ENCODE measurements at places on chromosomes 5 and 9.

DNA sequence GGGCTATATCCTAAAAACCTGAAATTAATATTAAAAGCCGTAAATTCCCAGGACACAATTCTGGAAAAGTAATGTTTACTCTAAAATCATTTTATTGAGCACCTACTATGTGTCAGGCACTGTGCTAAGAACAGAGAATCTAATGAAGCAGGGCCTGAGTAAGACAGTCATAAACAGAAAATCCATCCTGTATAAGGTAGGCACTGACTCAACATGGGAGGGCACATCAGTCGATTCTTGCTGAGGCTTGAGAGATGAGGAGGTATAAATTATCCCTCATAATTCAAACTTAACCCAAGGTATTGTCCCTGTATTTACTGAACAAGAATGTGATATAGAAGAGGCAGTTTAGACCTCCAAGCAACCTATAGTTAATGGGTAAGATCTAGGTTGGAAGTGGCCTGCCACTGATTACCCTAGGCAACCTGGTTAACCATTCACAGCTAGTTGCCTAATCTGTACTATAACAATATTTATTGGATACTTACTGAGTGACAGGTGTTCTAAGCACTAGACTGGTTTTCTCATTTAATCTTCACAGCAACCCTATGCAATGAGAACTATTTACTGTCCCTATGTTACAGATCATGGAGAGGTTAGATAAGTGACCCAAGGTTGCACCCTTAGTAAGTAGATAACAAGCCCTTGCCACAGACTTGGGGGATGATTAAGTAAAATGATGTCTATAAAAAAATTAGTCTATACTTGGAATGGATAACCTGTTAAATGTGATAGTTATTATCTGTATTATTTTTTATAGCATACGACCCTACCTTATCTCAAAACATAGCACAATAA lies 317.7 kb downstream of the PDE4D start:
- DNase-seq, result no peak

DNA sequence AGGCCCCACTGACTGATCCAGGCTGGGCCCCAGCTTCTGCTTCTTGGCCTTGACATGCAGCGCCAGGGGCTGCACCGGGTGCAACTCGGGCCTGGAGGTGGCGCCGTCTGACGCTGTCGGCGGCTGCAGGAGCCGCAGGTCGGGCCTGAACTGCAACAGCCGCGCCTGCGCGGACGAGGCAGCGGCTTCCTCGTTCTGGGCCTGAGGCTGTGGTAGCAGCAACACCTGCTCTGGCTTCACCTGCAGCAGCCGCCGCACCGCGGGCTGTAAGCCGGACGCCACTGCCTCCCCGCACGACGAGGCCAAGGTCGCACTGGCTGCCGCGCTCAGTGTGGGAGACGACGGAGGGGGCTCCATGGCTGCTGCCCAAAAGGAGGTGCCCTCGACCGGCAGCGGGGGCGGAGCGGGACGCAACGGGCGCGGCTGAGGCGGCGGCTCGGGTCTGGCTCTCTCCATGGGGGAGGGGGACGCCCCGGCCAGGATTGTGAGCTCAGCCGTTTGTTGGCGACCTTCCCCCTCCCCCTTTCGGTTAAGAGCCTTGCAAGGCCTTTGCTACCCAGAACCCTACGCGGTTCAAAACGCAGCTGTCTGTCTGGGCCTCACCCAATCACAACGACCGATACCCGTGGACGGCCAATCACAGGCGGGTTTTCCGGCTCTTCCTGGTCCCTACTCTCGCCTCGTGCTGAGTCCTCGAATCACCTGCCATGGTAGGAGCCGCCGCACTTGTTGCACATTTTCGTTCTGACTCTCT lies 438 bp downstream of the SOX30 start:
- peak; percentile 72 for DNase-seq

DNA sequence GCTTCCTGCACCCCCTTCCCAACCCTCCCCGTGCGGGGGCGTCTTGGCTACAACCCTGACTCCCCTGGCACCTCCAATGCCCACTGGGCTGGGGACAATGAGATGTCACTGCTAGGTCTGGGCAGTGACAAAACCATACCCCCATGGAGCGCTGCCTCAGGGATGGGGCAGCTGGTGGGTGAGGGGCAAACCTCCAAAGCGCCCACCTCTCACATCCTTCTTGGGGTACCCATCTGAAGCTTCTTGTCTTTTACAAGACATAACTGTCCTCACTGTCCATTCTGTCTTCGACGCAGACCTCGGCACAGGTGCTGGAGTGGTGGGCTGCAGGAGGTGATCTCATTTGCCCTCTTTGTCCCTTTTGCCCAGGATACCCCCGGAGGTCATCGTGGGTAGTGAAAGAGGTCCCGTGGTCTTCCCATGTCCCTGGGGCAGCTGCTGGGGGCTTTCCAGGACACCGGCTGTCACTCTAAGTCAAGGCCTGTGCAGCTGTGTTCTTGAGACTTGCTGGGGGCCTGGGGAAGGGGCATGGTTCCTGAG lies 27.8 kb upstream of the CSF1R start:
- DNase-seq, result no peak

DNA sequence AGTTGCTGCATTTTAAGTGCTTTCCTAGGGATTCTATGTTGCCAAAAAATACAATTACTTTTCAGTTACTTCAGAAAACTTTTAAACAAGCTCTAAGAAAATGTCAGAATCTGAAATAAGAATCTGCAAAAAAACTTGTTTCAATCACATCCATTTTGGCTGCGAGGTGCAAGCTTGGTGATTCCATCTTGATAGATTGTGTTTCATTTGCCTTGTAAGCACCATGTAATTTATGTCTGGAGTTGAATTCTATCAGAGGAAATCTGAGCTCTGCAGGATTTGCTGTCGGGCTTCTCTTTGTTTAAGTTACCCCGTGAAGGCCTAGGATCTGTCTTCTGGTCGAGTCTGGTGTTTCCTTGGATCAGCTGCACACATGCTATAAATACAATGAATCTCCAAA lies 40.4 kb upstream of the MAN2A1 start:
- DNase-seq, result no peak

DNA sequence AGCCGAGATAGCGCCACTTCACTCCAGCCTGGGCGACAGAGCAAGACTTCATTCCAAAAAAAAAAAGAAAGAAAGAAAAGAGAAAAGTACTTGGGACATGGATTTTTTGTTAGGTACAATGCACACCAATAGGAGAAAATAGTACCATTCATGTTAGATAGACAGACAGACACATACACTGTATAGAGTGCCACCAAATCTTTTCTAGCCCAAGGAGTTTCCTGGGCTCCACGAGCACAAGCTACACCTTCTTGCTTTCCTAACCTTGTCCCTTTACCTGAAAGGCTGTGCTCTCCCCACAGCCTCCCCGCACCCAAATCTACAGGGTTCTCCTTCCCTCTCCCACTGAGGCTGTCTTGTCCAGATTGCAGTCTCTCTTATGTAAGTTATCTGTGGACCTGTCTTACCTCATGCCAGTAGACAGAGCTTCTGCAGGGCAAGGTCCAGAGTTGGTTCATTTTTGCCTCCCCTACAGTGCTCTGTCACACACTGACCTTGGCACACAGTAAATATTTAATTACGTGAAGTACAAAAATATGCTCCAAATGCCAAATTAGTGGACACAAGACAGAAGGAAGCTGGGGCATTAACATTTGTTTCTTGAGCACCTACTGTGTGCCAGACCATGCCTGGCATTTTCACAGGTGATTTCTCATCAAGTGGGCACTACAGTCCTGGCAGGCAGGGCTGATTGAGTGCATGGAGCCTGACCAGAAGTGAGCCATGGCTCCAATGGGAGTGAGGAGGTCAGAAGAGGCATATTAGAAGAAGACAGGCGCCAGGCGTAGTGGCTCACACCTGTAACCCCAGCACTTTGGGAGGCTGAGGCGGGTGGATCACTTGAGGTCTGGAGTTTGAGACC lies 5.9 kb downstream of the ALAD start:
- DNase-seq, result no peak

- DNase-seq, result no peak
Observed at GRCh38 chr9:110128664-110129329, 79.2 kb downstream of the C9orf152 start.

- no peak for DNase-seq
Observed at GRCh38 chr5:77981820-77982219, 205.7 kb upstream of the TBCA start.

DNA sequence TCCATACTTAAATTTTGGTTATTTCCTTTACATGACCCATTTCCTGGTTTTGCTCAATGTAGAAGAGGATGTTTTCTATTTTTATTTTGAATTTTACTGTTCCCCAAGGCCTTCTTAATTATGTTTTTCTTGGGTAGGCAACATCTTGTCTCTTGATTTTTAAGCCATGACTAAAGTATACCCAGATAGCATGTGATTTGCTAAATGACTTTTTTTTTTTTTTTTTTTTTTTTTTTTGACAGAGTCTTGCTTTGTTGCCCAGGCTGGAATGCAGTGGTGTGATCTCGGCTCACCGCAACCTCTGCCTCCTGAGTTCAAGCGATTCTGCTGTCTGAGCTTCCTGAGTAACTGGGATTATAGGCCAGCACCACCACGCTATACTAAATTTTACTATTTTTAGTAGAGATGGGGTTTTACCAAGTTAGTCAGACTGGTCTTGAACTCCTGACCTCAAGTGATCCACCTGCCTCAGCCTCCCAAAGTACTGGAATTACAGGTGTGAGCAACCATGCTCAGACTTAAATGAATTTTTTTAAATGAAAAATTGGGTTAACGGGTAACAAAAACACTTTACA lies 198.6 kb upstream of the DAB2 start:
- DNase-seq, result no peak

- no peak for DNase-seq
Observed at GRCh38 chr9:86175743-86176456, 76.5 kb upstream of the GOLM1 start.

GRCh38 chr5:93294199-93294598 lies 286.8 kb downstream of the NR2F1-AS1 start:
- no peak for DNase-seq

DNA sequence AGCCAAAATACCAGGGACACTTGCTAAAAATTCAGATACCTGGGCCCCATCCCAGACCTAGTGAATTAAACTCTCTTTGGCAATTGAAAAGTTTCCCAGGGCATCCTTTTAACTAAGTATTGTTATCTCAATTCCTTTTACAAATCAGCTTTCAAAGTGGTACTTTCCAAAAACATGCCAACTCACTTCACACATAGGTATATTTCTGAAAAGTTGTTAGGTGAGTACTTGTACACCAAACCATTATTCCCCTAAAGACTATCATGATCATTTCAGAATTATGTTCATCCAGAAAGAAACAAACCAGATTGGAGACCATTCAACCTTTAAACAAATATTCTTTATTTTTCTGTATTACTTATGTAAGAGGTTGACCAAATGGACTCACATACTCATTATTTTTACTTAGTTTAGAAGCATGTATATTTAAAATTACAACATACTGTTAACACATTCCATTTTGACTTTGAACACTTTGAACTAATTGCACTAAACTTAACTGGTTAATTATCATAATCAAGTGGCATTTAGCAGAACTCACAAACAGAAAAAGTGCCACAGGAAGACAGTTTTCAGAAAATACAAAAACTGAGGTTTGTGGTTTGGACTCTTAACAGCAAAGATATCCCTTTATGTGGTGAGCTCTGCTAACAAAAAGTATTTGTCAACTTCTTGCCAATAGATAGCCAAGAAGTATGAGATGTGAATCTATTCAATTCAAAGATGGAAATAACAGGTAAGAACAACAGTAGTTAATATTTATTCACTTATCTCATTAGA lies 40.7 kb downstream of the KIAA0825 start:
- DNase-seq, result no peak

DNA sequence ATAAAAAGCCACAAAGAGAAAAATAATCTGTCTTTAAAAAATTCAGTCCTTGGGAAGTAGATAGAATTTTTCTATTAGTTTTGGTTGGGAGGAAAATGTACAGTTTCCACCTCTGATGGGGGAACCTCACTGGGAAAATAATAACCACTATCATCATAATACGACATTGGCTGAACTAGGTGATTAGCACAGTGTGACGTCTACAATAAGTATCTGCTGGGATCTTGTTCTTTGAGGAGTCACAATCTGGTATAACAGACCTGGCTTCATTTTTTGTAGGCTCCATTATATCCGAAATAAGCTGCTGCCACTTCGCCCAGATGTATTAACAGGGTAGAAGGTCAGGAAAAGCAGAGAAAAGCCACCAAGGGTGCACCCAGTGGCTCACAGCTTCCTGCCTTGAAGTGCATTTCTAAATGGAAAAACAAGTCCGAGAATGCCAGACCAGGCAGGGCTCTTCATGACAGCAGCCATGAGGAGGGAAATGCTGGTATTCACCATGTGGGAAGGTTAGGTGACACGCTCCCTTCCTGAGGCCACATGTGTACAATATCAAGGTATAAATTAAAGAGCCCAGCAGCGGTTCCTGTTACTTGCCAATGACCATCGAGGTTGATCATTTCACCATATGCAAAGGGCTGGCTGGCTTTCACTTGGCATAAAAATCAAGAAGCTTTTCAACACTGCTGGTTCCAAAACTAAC lies 152.8 kb downstream of the PRELID2 start:
- DNase-seq, result no peak

DNA sequence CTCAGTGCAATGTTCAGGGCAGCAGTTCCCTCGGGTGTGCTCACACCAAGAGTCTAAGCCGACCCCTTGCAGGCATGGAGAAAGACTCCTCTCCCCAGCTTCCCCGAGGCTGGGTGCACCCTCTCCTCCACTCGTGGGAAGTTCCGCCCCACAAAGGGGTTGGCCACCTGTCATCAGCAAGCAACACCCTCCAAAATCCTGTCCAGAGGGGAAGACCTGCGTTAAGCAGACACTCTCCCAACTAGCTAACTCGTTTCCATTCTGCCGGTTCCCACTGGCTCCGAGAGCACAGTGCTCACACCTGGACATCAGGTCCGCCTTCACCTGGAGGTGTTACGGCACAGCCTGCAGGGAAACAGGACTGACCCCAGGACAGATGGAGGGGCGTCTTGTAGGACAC lies 117.9 kb upstream of the IRX4 start:
- no peak for DNase-seq

All from T-helper 22 cell (primary cell).